Epithelial cell of esophagus (primary cell): ENCODE measurements at places on chromosomes 3 and 15.

DNA sequence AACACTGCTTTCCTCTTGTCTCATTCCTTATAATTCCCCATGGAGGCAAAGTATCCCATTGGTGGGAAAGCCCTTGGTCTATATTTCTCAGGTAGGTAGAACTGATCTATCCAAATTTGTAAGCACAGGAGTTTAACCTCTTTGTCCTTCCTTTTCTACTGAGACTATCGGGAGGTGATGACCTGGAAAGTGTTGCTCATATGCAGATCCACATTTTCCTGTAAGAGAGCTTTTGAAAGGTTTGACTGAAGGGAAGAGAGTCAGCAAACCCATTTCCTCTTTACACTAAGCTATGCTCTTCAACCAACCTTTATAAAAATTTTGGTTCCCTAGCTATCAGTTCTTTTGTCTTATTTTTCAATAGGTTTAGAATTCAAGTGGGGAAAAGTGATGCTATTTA is 200.7 kb downstream of the TIGIT start:
- DNase-seq: no peak

DNA sequence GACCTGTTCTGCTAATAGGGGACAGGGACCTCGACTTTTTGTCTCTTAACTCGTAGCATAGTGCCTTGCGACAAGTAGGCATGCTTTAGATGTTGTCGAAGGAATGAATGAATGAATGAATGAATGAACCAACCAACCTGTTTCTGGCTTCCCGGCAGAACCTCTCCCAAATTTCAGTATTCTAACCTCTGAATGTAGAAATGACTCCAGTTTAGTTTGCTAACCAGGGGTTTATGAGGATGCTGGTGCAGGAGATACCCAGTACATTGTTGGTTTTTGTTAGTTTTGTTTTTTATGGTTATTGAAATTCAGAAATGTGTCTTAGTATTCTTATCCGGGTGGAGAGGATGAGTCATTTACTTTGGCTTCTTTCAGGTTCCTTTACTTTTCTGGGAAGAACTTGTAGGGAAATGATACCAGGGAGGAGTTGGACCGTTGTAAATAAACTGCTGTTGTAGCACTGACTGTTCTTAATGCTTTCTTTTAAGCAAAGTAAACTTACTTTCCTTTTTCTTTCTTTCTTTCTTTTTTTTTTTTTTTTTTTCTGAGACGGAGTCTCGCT is 29.6 kb upstream of the EHHADH start:
- peak; percentile 48 for DNase-seq

GRCh38 chr3:170211668-170212067 is 10.6 kb upstream of the PRKCI start:
- no peak for DNase-seq

GRCh38 chr3:188528396-188528795 is 374.4 kb downstream of the LPP start:
- peak; percentile 24 for DNase-seq

GRCh38 chr15:62619526-62619925 is 423.0 kb upstream of the TPM1 start:
- DNase-seq: no peak

- DNase-seq: no peak
Measured at GRCh38 chr3:149151843-149152242, 22.4 kb downstream of the HPS3 start.

DNA sequence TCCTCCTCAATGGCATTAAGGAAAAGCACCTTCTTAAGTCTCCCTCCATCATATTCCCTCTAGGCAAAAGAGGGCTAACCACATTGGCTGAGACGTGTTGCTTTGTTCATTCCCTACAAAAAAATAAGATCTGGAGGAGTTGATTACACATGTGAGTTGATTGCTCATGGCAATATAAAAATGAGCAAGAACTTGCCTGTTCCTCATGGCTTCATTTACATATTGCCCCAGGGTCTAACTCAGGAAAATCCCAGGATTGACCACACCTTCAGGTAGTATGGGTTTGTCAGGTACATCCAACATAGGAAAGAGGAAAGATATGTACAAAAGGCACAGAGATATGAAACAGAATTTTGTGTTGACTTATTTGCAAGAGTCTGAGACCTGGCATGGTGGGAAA is 35.5 kb downstream of the NFKBIZ start:
- peak; percentile 94 for DNase-seq

GRCh38 chr3:129180461-129180860 is 3.2 kb downstream of the CNBP start:
- DNase-seq: no peak

DNA sequence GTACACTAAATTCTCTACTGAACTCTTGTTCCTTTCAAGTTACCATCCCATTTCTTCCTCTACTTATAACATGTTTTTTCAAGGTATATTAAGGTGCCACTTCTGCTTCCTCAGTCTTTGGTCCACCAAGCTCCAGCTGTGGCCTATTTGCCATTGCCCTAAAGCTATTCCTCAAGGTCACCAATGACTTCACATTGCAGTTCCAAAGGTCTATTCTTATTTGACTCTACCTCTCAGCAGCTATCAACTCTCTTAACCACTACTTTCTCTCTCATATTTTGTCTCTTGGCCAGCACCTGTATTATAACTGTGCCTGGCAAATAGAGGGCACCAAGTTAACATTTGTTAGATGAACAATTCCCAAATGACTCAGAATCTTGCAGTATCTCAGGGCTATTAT is 354.7 kb downstream of the PLCL2 start:
- DNase-seq: no peak

GRCh38 chr15:60605879-60606307 is 127.0 kb upstream of the ICE2 start:
- no peak for DNase-seq

- peak; percentile 56 for DNase-seq
Measured at GRCh38 chr3:172808969-172809546, 58.5 kb downstream of the ECT2 start.

DNA sequence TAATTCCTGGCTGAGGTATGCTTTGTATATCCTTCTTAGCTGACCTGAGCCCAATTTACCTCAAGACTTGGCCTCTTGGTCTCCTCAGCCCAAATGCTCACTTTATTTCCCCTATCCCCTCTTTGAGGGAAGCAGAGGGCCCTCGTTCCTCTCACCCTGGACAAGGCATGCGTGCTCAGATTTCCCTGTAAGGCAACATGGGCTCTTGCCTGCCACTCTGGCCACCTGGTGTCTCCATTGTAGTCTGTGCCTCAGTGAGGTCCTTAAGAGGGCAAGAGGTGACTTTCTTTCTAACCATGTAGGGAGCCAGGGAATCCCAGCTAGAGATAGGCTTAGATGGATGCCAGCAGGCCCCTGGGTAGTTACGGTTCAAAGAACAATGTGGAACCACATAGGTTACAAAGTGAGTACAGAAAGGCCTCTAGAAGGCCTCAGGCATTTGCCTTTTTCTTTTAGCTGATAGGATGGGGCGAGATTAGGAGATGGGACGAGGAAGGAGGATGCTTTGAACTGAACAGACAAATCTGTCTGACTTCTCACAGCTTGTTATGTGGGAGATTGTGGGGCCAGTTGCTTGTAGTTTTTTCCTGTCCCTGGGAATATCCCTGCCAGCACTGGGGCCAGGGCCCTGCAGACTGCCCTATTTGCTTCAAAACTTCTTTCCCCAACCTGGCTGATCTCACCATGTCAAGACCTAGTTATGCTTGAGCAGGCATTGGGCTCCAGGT is 1.1 kb upstream of the INTS14 start:
- DNase-seq: no peak

GRCh38 chr3:151875759-151876158 is 2.3 kb downstream of the SUCNR1 start:
- no peak for DNase-seq
